Transverse colon (tissue), 4 donors: ENCODE measurements at places on chromosomes 3 and 15. TPM values are rescaled to one million over a fixed set of nuclear protein-coding genes. Genes with fewer than 3 reads are reported as not detected.
A peak's percentile ranks its signal among the peaks of the same experiment; 100 is the strongest.

- no peak for DNase-seq
These were observed 702 bp upstream of the GPX1 start for GRCh38 chr3:49358884-49359225.

DNA sequence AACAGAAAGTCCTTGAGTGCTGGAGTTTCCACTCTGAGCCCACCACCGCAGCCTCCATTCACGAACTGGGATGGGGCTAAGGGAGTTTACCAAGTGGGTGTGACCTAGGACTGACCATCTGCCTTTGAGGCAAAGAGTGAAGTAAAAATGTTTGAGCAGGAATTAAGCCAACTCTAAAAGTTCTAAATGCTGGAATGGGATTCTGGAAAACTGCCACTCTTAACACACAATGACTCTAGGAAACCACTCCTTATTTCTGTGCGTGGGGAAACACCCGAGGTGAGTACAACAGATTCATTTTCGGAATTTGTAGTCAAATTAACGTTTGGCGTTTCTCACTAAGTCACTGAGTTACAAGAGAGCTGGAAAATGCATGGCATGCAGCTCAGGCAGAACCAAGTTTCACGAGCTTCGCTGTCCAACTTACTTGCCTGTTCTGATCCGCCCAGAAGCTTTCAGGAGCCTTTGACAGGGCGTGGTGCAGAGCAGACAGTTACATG lies 31.6 kb downstream of the ISL2 start:
- DNase-seq, result peak; percentile 19

- no peak for DNase-seq
These were observed 349.4 kb upstream of the DCBLD2 start for GRCh38 chr3:99250821-99251355.

MAP1A gene
- total RNA-seq, result 6.8 TPM
